ENCODE measurements at places on chromosomes 1 and 21.

DNA sequence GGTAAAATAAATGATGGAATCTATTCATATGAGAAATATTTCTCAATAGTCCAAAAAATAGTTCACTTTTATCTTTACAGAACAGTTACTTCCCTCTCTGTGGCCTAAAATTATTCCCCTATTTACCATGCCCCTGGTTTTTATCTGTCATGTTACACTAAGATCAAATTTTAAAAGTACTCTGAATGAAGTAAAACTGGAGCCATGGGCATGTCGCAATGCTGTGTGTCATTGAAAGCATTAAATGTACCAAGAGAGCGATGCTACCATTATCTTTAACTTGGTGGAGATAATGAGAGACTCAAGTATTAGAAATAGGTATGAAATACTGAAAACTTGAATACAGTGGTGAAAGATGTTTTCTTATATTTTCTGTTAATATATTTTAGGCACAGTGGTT lies 146.2 kb downstream of the KCNT2 start:
- peak; percentile 27 for DNase-seq

- DNase-seq = no peak
These were observed 556 bp downstream of the IFI44 start for GRCh38 chr1:78650114-78650660.

- DNase-seq = no peak
These were observed 265.0 kb downstream of the SDCCAG8 start for GRCh38 chr1:243520831-243521230.

GRCh38 chr1:247825362-247825761 lies 1.4 kb upstream of the OR14A16 start:
- no peak for DNase-seq

- no peak for DNase-seq
These were observed 55.9 kb downstream of the PAX7 start for GRCh38 chr1:18686540-18686939.

DNA sequence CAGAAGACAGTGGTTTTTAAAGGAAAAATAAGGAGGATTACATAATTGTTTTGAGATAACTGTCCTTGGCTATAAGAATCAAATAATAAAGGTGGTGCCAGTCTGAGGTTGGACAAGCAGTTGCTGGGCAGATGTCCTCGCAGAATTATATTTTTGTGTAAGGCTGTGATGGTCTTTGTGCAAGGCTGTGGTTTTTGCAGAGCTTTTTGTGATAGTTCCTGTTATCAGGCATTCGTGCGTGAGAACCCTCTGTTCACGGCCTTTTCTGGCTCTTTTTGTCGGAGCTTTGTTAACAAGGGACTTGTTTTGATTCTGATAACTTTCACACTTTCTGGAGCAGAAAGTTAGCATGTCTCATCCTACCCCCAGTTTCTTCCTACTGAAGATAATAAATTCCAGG lies 33.4 kb downstream of the SH3BP5L start:
- no peak for DNase-seq

GRCh38 chr1:54287176-54287650 lies 87.2 kb downstream of the MRPL37 start:
- DNase-seq = no peak

- no peak for DNase-seq
These were observed 35.8 kb upstream of the RIPK4 start for GRCh38 chr21:41802684-41803083.

DNA sequence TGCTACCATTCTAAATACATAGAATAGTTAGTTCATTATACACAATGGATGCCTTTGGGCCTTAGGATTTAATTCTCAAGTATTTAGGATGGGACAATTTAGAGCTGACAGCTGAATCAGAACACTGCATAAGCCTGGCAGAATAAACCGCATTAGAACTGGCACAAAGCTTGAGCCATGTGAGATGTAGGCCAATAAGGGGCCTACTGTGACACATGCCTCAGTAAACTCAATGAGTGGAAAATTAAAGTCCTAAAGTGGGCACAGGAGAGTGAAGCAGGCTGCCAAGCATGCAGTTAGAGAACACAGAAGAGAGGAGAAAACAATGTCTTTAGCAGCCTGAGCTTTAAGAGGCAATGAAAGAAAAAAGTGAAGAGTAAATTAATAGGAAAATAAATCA lies 24.3 kb downstream of the SCYL3 start:
- no peak for DNase-seq

GRCh38 chr1:41442697-41443251 lies 41.7 kb downstream of the EDN2 start:
- DNase-seq = no peak

DNA sequence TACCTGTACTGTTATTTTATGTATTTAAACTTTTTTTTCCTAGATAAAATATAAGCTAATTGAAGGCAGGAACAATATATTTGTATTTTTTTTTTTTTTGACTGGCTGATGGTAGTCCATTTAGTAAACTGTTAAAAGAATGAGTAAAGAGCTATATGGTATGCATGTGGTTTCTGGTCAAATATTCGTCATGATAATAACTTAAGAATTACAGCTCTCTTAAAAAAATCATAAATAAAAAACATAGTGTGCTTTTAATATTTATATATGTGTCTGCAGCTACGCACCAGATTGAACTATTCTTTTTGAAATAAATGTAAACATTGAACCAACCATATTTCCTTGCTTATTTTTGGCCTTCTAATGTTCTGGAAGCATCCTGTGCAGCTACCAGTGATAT lies 272.3 kb upstream of the C1orf105 start:
- no peak for DNase-seq

GRCh38 chr1:145707183-145707867 lies at the start of gene PDZK1:
PDZK1 (minus strand) TSS chr1:145707368; CDS start chr1:145688021, 19,347 bp downstream.
- no peak for DNase-seq

GRCh38 chr1:17278996-17279830 lies 28.8 kb upstream of the PADI4 start:
- no peak for DNase-seq

DNA sequence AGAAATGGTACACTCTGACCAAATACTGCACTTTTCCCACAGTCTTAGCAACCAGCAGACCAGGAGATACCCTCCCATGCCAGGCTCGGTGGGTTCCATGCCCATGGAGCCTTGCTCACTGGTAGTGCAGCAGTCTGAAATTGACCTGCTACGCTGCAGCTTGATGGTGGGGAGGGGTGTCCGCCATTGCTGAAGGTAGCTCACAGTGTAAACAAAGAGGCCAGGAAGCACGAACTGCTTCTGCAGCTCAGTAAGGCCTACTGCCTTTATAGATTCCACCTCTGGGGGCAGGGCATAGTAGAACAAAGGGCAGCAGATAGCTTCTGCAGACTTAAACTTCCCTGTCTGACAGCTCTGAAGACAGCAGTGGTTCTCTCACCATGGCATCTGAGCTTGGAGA lies 12.3 kb upstream of the IFI44L start:
- no peak for DNase-seq

Data from NCI-H226 (cell line).